Brain (organoid and tissue), 16 donors: ENCODE measurements at places on chromosomes 1 and 21. TPM values are rescaled to one million over a fixed set of nuclear protein-coding genes. Genes with fewer than 3 reads are reported as not detected.

DNA sequence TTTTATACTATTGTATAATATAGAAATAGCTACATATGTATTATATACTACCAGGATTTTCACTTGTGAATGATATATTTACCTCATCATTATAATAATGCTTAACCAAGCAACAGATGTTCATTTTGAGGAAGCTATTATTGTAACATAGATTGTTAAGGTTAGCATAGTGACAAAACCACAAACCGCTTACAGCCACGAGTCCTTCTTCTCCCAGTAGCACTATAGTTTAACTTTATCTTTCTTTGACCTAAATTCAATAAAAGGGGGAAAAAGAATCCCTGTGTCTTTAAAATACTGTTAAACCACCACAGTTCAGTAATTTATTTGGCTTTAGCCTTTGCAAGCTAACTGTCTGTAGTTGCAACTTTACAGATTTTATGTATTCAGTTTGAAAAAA is 1039.4 kb upstream of the B3GALT2 start:
- DNase-seq = no peak

GRCh38 chr1:167674156-167674555 is 44.1 kb downstream of the RCSD1 start:
- no peak for DNase-seq

DNA sequence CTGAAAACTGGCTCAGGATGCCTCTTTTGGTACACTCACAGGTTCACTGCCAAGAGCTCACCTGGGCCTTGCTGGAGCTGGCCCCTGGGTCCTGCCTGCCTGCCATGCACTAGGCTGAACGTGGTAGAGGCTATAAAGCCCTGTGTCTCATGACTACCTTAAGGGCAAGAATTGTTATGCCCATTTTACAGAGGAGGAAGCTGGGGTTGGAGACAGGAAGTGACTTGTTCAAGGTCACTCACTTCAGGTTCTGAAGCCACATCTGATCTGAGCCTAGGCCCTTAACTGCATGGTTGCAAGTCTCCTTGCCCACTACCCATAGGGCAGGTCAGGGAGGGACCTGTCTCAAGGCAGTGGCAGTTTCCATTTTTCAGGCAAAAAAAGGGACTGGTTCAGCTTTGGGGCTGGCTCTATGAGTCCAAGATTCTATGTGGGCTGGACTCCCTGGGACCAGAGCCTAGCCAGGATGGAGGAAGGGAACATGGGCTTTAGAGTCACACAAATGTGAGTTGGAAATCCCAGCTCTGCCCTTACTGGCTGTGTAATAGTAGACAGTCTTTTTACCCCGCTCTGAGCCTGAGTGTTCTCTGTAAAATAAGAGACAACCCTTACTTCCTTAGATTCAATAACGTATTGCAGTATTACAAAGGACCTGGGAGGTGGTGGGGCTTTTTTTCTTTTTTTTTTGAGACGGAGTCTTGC is 7.8 kb downstream of the STK40 start:
- DNase-seq = no peak

DNA sequence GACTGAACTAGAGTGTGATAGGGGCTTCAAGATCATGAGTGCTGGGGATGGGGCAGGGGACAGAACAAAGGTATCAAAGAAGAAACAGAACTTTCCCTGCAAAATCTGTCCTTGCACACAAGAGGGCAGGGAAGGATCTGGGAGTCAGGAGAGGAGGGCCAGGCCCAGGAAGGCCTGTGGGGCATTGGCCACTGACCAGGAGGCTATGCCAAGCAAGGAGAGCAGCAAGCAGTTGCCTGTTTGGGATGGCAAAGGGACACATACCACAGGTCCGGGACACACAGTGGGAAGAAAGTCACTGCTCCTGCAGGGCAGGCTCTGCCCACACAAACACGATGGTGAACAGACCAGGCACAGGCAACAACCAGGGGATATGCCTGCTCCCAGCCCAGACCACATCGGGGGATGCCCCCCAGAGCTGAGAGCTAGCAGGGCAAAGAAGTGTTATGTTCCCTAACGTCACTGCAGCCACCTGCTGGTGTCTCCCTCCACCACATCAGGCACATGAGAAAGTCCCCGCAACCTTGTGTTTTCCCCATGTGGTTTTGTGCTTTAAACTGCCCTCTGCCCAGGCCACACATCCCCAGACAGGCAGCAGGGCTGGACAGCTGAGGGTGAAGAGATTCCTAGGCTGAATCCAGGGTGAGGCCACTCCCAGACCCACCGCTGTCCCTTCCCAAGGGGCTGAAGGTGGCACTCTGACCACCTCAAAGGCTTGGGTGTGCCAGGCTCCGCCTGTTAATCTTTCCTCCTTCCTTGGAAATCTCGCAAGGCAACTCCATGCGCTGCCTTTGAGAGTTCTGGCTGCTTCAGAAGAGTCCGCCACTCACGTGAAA is 53.6 kb downstream of the KIF21B start:
- DNase-seq = no peak

GRCh38 chr1:203286161-203286984 is 18.9 kb upstream of the BTG2 start:
- no peak for DNase-seq

DNA sequence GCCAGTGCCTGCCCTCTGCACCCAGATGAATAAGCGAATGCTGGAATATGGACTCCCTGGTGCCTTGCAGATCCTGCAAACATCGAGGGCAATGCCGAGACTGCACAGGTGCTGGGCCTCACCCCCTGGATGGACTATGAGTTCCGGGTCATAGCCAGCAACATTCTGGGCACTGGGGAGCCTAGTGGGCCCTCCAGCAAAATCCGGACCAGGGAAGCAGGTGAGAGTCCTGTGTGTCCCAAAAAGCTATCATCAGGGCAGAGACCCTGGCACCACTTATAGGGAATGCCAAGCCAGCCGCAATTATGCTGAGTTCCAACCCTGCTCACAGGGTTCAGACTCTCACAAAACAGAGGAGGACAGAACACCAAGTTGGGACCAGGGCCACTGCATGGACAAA is 17.2 kb downstream of the TMEM81 start:
- no peak for DNase-seq

Gene DIRAS3
- 2.1 TPM for polyA plus RNA-seq

Gene PRAMEF15
- polyA plus RNA-seq = not detected

Gene PHACTR4
- polyA plus RNA-seq = 43.9 TPM

Gene KMO
- not detected for polyA plus RNA-seq
